ENCODE measurements at places on chromosomes 4 and X.

GRCh38 chr4:87451537-87451936 is 29.2 kb downstream of the NUDT9 start:
- no peak for DNase-seq

- DNase-seq = no peak
Measured at GRCh38 chr4:155011163-155011780, 197.2 kb upstream of the NPY2R start.

GRCh38 chrX:144335402-144335801 is 451.5 kb downstream of the UBE2NL start:
- no peak for DNase-seq

DNA sequence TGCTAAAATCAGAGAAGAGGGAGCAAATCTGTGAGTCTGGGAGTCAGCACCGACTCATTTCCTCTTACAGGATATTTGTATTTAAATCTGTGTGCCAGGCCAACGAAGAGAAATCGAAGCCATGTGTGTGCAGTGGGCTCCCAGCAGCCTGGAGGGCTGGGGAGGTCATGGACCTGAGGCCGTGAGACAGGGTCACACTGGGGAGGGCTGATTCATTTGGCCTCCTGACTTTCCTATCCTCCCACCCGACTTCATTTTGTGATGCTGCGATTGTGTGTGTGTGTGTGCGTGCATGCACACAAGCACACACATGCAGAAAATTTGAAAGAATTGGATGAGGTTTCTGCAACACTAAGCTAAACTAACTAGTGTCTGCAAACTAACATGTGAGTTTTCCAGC is 48.7 kb upstream of the STX18 start:
- DNase-seq = no peak

DNA sequence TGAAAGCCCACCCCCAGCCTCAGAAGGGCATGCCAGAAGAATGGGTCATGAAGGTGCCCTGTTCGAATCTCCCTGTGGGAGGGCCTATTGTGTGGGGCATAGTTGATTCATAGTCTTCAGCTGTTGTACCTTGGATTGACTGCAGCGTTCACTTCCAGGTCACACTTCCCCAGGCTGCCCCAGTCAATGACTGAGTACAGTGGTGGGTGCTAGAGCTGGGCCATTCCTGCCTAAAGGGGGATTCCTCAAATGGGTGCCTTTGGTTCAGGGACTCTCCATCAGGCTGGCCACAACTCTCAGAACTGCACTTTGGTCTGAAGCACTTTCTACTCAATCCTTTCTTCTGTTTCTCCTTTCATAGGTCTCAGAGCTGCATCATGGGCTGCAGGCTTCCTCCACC is 35.0 kb upstream of the RASGEF1B start:
- no peak for DNase-seq

DNA sequence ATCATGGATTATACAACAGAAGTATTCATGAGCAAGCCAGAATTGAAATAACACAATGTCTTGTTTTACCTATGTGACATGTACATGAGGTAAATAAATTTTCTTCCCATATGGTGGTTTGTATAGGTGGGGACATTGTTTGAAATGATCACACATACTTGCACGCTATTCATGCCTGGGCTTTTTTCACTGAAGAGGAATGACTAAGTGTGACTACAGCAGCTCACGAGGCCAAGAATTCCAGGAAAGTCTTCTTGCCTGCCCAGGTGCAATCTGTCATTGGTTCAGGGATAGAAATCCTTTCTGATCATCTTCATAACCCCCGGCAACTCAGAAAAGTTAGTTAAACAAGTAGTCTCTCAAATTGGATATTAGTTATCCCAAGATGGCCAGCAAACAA is 36.3 kb upstream of the AREG start:
- DNase-seq = no peak

GRCh38 chr4:112860830-112861690 is 188.4 kb upstream of the ANK2 start:
- no peak for DNase-seq

- DNase-seq = no peak
Measured at GRCh38 chr4:43276321-43276720, 383.8 kb downstream of the GRXCR1 start.

DNA sequence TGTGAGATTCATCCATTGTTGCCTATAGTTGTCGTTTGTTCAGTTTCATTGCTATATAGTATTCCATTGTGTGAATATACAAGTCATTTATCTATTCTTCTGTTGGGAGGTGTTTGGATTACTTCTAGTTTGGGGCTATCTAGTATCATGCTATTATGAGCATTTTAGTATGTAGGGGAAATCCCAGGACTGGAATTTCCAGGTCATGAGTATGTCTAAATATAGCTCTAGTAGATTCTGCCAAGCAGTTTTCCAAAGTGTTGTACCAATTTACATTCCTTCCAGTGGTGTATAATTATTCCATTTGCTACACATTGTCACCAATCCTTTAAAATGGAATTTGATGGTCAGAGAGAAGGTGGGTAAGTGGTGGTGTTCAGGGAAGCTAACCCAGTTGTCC is 30.1 kb downstream of the EGFL6 start:
- DNase-seq = no peak

- no peak for DNase-seq
Measured at GRCh38 chrX:40092808-40093435, 4.8 kb downstream of the BCOR start.

All from CD8-positive, alpha-beta T cell (primary cell).